Fibroblast of villous mesenchyme (primary cell): ENCODE measurements at places on chromosomes 1 and 21.
A peak's percentile ranks its signal among the peaks of the same experiment; 100 is the strongest.

- DNase-seq = no peak
These were observed 46.9 kb downstream of the PKN2 start for GRCh38 chr1:88730995-88731394.

GRCh38 chr1:5993556-5994491 lies 1.6 kb upstream of the NPHP4 start:
- no peak for DNase-seq

DNA sequence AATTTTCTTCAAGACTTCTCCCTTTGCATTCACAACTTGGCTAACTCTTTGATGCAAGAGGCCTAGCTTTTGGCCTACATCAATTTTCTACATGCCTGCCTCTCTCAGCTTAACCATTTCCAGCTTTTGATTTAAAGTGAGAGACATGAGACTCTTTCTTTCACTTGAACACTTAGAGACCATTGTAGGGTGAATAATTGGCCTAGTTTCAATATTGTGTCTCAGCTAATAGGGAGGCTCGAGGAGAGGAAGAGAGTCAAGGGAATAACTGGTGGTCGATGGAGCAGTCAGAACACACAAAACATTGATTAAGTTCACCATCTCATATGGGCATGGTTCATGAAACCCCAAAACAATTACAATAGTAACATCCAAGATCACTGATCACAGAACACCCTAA lies 225.5 kb downstream of the TPR start:
- DNase-seq = no peak

DNA sequence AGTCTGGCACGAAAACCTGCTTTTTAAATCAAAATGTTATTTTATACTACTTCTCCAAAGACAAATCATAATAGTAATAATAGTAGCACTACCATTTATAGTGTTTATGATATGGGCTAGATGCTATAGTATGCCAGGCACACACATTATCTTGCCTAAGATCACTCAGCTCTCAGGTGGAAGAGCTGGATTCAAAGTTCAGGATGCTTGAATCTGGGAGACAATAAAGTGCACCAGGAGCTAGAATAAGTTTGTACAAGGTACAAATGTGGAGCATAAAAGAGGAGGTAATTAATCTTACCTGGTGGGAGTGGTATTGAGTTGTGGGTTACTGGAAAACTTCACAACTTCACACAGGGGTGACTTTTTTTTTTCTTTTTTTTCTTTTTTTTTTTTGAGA lies 10.0 kb upstream of the ELOVL1 start:
- DNase-seq = no peak

DNA sequence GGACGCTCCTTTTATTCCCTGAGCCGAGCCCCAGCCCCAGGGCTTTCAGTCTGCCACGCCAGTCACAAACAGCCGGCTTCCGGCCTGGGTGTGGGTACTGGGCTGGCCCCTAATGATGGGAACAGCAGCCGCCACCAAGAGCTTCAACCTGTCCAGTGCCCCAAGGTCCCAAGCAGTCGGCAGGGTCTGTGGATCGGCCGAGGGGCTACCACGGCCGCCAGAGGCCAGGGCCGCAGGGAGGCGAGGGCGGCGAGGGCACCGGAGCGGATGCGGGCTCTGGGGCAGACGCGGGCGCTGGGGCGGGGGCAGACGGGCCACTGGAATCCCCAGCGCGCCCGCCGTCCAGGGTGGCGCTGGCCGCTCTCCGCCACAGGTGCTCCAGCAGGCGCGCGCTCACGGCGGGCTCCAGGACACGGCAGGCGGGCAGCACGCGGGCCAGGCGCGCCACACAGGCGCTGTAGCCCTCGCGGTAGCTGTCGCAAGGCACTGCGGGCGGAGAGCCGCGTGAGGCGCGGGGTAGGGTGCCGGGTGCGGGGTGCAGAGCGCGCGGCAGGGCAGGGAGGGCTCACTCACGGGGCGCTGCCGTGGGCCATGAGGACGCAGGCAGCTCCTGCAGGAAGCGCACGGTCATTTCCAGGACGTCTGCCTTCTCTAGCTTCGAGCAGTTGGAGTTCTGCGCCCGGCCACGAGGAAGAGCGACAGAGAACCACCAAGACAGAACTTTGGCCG lies 887 bp downstream of the HES2 start:
- no peak for DNase-seq

DNA sequence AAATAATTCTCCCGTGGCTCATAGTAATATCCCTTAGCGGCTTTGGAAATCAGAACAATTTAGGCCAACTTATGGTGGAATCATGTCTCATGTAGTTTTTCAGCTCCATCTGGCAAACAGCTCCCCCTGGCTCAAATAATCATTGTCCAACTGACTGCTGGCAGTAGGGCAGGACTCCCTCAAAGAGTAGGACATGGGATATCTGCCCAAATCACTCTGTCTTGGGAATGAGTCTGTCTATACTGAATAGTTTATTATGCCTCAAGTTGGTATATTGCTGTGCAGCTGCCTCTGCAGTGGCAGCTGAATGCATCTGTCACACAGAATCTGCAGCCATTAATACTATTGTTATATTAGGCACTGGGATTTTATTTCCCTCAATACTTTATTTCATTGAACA lies 255.7 kb downstream of the COL11A1 start:
- no peak for DNase-seq

GRCh38 chr1:24155011-24155782 lies 12.3 kb upstream of the IL22RA1 start:
- DNase-seq = no peak

GRCh38 chr21:39775816-39776215 lies 30.8 kb downstream of the IGSF5 start:
- DNase-seq = no peak

DNA sequence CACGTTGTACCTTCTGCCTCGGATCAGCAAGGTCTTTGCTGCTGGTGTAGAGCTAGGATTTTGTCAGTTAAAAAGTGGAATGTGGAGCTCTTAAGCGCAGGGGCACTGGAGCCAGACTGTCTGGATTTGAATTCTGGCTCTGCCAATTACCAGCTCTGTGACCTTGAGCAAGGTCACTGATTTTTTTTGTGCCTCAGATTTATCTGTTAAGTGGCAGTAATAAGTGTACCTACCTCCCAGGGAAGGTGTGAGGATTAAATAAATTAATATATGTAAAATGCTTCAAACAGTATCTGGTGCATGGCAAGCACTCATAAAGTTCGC lies 40.3 kb downstream of the UBE2U start:
- DNase-seq = no peak

DNA sequence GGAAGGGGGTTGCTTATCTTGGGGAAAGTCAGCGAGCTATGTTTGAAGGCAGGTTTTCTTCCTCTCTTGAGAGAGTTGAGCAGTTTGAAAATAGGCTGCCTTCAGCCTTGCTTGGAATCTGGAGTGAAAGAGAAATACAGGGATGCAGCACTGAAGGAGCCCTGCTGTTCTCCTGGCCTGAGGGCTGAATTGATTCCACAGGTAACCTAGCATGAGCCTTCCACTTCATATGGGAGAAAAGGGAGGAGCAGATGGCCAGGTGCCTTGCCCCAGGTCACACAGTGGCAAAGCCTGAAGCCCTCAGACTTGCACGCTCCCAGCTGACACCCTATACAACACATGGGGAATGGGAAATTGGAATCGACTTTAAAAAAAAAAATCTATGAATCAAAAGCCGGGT lies 88.0 kb upstream of the WLS start:
- no peak for DNase-seq

GRCh38 chr1:54364995-54365394 lies 41.2 kb downstream of the SSBP3 start:
- no peak for DNase-seq

DNA sequence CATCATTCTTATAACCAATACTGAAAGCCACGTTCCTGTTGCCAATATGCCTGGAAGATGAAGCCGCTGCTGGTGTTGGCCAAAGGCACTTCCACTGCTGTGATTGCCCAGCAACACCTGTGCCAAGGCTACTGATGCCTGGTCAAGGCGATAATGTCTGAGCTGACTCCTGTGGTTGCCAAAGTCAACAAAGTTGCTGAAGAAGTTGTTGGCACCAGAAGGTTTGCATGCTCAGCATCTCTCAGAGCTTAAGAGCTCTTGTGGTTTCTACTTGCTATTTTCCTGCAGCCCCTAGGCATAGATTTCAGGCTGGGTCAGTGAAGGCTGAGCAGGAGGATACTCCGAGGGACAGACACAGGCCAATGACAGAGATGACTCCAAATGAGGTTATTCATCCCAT lies 63.4 kb upstream of the RAB3GAP2 start:
- no peak for DNase-seq

DNA sequence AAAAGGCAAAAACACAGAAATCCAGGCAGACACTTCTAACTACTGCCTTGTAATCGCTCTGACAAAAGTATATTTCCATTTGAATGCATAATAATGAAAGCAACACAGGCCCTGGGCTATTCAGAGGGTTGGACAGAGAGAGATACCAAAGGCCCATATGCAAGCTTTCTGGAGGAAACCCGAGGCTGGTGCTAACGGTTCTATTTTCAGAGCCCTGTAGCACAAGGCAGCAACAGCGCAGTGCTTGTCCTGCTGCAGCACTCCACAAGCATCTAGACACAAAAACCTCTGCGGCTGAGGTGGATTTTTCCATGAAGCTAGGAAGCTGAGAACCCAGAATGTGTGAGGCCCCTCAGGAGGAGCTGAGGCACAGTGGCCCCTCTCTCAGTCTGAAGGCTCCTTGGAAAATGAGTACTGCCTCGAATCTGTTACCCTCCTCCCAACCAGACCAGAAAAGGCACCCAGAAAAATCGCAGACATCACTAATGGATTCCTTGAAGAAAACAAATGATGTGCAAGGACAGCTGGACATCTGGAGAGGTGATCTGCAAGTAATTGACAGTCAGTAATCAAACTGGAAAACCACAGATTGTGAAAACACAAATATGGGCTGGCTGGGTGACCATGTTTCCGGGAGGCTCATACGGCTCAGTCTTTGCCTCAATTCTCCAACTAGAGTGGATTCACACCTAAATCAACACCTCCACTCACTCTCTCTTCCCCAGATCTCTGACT lies 54.0 kb downstream of the COLGALT2 start:
- no peak for DNase-seq

DNA sequence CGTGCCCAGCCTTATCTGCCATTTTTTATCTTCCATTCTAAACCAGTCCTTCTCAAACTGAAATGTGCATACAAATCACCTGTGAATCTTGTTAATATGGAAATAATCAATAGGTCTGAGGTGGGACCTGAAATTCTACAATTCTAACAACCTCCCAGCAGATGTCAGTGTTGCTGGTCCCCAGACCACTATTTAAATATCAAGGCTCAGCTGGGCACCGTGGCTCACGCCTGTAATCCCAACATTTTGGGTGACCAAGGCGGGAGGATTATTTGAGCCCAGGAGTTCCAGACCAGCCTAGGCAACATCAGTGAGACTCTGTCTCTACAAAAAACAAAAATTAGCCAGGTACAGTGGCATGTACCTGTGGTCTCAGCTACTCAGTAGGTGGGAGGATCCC lies 4.1 kb downstream of the UQCRHL start:
- DNase-seq = no peak

DNA sequence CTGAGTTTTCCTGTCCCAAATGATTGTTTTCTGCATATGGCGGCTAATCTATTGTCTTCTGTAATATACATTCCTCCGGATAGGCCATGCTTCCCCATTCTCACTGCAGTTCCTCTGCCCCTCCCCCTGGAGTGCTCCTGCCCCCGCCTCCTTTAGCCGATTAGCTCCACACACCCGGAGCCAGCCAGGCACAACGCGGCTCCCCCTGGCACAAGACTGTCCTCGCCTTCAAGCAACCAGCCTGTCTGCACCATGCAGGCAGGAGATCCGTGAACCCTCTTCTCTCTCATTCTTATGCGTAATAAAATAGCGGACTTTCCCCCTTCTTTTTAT lies 18.0 kb downstream of the SERTAD4 start:
- no peak for DNase-seq

DNA sequence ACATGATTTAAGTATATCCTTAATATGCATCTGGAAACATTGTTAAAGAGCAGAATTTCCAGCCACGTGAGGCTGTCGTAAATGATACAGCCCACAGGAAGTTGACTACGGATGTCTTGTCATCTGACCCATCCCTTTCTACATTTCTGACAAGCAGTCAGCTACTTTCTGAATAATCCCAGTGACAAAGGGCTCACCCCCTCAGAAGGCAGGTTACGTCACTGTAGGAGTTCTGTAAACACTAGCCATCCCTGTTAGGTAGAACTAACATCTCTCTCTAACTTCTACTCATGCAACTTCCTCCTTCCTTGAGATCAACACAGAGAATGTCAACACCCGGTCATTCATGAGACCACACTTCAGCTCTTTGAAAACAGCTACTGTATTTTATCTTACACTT lies 259.2 kb downstream of the GREM2 start:
- peak; percentile 71 for DNase-seq

DNA sequence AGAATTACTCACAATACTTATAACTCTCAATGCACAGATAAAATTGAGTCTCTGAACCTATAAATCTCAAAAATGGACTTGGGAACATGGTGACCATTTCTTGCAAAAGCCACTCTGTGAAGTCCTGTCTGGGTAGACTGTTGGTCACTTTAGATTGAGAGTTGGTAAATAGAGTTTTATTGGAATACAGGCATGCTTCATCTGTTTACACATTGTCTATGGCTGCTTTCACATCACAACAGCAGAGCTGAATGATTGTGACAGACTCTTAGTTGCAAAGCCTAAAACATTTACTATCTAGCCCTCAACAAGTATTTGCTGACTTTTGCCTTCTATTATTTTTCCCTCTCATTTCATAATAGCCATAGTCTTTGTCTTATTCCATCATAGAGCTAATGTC lies 24.1 kb upstream of the ASPM start:
- no peak for DNase-seq

DNA sequence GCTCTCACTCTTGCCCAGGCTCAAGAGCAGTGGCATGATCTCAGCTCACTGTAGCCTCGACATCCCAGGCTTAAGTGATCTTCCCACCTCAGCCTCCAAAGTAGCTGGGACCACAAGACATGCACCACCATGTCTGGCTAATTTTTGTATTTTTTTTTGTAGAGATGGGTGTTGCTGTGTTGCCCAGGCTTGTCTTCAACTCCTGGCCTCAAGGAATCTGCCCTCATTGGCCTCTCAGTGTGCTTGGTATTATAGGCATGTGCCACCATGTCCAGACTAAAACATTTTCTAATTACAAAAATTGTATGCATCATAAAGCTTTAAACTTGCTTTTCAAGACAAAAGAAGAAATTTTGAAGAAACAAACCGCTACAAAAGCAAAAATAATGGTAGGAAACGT lies 20.1 kb downstream of the CBR1 start:
- DNase-seq = no peak
